ENCODE measurements at places on chromosomes 5 and 9. TPM values are rescaled to one million over a fixed set of nuclear protein-coding genes. Genes with fewer than 3 reads are reported as not detected.
A peak's percentile ranks its signal among the peaks of the same experiment; 100 is the strongest.

Gene PTCD2
- total RNA-seq = 11.5 TPM

DNA sequence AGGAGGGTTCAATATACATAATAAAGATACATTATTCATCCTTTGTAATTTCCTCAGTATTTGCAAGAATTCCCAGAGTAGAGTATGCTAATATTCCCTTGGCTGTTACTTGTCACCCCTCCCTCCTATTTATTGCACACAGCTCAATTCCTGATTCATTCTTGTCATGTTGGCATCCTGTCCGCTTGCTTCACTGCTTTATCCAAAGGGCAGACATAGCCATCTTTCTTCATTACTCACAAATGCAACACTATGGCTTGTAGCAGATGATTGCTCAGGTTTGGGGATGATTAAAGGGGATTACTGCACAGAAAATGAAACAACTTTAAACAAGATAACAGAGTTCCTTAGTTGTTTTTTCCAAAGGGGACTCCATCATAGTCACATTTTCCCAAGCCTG lies 1.2 kb upstream of the IL33 start:
- peak; percentile 28 for DNase-seq

GRCh38 chr5:38556599-38557307 lies at the start of gene LIFR:
LIFR (minus strand) TSS chr5:38556646; CDS start chr5:38530647, 25,999 bp downstream.
- peak; percentile 94 for DNase-seq

DNA sequence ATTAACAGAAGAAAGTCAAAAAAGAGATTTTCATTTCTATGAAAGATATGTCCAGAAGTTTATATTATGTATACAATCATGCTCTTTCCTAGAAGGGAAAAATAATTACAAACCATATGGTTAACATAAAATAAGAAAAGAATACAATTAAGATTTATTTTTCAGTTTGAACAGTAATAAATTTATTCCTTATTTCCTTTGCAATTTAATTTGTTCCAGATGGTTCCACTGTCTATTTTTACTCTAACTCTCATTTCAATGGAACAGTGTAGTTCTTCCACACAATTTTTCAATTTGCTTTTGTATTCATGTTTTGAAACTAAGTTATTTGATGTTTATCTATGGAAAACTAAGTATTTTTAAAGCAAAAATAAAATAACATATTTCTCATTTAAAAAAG lies 1026.3 kb downstream of the TAF11L14 start:
- no peak for DNase-seq

- DNase-seq = no peak
Observed at GRCh38 chr5:24053737-24054136, 546.3 kb downstream of the PRDM9 start.

GRCh38 chr5:53424686-53425615 lies 55.5 kb upstream of the FST start:
- DNase-seq = no peak

DNA sequence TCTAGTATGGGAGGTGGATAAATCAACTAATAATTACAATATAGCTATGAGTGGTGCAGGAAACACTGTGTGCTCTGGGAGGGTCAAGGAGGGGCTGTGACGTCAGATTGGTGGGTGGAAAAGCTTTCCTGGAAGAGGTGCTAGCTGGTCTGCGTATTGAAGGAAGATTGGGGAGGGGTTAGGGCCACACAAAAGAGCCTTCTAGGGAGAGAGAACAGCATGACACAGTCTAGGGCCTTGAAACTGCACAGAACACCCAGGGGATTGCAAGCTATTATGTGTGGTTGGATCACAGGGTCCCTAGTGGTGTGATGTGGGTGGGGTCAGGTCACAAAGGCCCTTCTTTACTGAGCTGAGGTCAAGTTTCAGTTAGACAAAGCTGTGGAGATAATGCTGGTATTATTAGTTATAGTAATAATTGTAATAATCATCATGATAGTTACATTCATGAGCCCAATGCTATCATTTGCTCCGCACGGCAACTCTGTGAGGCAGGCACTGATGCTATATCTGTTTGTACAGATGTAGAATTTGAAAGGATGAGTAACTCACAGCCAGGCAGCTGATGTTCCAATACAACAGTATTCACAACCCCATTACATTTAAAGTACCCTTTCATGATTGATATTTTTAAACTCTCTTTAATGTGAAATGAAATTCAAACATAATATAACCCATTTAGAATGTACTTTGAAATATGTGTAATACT lies 197.4 kb upstream of the IL12B start:
- no peak for DNase-seq

GRCh38 chr9:134347996-134348395 lies 21.7 kb downstream of the RXRA start:
- no peak for DNase-seq
